ENCODE measurements at places on chromosomes 1 and 21.

- no peak for DNase-seq
Measured at GRCh38 chr1:6668503-6668902, 33.1 kb downstream of the DNAJC11 start.

- DNase-seq = peak; percentile 32
Measured at GRCh38 chr1:41322835-41323234, 38.4 kb upstream of the FOXO6 start.

DNA sequence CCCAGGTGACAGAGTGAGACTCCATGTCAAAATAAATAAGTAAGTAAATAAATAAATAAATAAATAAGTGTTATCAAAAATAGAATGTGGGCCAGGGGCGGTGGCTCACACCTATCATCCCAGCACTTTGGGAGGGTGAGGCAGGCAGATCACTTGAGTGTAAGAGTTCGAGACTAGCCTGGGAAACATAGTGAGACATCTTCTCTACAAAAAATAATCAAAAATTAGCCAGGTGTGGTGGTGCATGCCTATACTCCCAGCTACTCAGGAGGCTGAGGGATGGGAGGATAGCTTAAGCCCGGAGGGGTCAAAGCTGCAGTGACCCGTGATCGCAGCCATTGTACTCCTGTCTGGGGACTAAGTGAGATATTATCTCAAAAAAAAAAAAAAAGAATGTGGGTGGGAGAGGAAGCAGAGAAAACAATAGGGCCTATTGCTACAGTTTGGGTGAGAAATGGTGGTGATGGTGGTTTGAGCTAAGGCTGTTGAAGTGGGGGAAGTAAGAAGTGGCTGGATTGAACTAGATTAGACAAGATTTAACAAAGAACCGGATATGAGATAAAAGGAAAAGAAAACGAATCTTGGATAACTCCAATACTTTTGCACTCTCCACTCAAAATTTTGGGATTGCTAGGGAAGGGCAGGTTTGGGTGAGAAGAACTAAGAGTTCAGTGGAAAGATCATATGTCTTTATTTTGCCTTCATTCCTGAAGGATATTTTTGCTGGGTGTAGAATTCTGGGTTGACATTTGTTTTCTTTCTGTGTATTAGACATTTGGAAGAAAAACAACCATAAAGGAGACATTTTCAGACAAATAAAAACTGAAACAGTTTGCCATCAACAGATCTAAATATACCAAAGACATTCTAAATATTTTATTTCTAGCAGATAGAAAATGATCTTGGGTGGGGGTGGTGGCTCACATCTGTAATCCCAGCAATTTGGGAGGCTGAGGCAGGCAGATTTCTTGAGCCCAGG, 57.1 kb upstream of the SPOCD1 start:
- no peak for DNase-seq

- DNase-seq = no peak
Measured at GRCh38 chr21:40294345-40294744, 427.1 kb downstream of the PCP4 start.

DNA sequence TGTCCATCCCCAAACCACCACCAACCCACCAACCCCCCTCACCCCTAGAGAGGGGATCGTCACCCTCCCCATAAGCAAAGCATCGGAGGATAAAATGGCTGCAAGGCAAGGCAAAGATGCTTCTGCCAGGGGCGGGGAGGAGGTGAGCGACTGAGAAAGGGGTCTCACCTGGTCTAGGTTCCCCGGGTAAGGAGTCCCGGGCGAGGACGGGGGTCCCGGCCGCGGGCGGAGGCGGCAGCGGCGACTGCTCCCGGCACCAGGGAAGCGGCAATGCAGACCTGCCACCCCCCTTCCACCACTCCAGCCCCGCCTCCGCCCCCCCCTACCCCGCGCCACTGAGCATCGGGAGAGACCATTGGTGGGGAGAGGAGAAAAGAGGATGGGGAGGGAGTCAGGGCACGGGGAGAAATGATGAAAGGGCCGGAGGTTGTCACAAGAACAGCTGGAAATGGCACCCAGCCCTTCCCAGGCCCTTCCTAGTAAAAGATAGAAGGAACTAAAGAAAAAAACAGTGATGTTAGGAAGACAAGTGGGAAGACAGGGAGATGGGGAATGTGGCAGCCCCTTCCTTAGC, at the start of gene SV2A:
SV2A (minus strand) TSS at position 274 of the 574 bp plus-strand sequence. CDS start 4,004 bp downstream, outside the sequence.
- peak; percentile 40 for DNase-seq

- no peak for DNase-seq
Measured at GRCh38 chr1:43446388-43446740, 7.4 kb downstream of the HYI start.

DNA sequence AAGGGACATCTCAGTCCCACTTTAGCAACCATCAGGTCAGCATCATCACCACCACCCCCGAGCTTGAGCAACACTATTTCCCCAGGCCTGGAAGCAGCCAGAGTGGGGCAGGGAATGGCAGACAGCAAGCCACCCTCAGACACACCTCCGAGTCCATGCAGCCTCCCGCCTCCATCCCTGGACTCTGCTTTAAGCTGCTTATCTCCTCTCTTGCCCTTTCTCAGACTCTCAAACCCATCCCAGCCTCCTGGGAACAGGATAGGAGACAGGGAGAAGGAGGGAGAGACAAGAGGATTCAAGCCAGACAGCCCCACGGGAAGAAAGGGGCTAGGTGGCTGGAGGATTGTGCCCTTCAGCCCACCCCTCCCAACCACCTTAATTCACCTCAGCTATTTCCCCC, 1.7 kb downstream of the PIAS3 start:
- DNase-seq = no peak

- DNase-seq = peak; percentile 97
Measured at GRCh38 chr21:27277110-27277509, 310.2 kb upstream of the ADAMTS5 start.

GRCh38 chr1:82837766-82838465, 1037.2 kb downstream of the ADGRL2 start:
- no peak for DNase-seq
